ENCODE measurements at places on chromosomes 3 and 15.

DNA sequence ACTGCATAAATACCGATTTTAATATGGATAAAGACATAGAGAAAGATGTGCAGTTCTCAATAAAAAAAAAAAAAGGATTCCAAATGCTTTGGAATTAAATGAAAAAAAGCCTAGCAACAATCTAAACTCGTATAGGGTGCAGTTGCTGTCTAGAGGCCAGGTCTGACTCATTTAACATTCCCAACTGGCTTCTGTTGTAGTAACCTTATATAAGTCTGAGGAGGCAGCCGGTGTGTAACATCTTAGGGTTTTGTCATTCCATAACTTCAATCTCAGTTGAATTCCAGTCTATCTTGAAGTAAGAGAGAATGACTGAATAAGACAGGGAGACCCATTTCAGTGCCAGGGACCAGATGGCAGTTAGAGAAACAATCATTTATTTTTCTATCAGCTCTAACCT lies 6.5 kb downstream of the PDCD10 start:
- DNase-seq, result no peak

GRCh38 chr3:188041193-188041592 lies 112.8 kb upstream of the LPP start:
- no peak for DNase-seq

DNA sequence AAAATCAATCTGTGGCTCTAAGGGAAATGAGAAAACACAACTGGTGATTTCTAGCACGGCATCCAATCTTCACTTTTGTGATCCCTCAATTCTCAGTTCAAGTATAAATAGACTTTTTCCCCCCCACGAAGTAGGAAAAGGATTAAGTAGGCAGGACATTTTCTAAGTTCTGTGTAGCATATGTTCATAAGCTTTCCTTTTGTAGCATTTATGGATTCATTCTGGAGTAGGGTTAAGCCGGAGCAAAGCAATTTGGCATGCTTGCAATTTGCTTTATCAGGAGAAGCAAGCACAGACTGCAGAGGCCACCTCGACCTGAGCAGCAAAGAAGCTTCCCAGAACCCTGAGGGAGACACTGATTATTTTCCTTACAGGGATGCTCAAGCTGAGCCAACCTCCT lies 66.3 kb downstream of the FHIT start:
- DNase-seq, result no peak

DNA sequence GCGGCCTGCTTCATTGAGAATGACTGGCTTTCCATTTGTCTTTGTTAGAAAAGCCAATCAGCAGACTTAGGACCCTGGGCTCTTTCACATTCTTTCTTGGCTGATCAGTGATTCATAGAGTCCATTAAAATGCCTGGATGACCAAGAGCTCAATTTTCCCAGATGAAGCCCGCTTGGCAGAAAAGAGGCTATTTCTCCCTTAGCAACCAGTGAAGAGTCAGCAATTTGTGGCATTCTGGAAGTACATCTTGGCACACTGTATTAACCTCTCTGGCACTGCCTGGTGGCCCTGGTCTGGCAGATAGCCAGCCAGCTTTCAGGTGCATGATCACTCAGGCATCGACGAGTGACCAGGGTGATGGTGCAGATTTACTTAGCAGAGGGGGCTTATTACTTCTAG lies 145.7 kb upstream of the PLAAT1 start:
- no peak for DNase-seq

All from NCI-H510A treated with DMSO at 0.1 percent for 48 hours (cell line).